ENCODE measurements at places on chromosomes 2 and 18. TPM values are rescaled to one million over a fixed set of nuclear protein-coding genes. Genes with fewer than 3 reads are reported as not detected.
A peak's percentile ranks its signal among the peaks of the same experiment; 100 is the strongest.

PAX8 gene
- 0.30 TPM for total RNA-seq

SYT4 gene
- total RNA-seq = 1.9 TPM

CNGA3 gene
- total RNA-seq = not detected

EPHA4 gene
- total RNA-seq = 16.3 TPM

SMAD4 gene
- total RNA-seq = 94.0 TPM

CRYBA2 gene
- not detected for total RNA-seq

DNA sequence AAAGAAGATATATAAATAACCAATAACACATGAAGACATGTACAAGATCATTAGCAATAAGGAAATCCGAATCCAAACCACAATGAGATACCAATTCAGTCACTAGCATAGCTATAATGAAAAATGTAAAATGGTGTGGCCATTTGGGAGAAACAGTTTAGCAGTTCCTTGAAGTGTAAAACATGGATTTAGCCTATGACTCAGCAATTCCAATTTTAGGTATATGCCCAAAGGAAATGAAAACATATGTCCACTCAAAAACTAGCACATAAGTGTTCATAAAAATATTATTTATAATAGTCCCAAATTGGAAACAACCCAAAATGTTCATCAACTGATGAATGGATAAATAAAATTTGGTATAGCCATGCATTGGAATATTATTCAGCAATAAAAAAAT is 165.5 kb upstream of the CRIM1 start:
- DNase-seq = no peak

- peak; percentile 52 for DNase-seq
Observed at GRCh38 chr2:98505311-98505808, 60.7 kb downstream of the INPP4A start.

GRCh38 chr2:174031226-174031625 is 66.1 kb upstream of the SP3 start:
- DNase-seq = no peak

GRCh38 chr18:5914016-5914415 is 18.7 kb upstream of the TMEM200C start:
- no peak for DNase-seq

- DNase-seq = no peak
Observed at GRCh38 chr2:142602418-142602989, 275.0 kb upstream of the KYNU start.

DNA sequence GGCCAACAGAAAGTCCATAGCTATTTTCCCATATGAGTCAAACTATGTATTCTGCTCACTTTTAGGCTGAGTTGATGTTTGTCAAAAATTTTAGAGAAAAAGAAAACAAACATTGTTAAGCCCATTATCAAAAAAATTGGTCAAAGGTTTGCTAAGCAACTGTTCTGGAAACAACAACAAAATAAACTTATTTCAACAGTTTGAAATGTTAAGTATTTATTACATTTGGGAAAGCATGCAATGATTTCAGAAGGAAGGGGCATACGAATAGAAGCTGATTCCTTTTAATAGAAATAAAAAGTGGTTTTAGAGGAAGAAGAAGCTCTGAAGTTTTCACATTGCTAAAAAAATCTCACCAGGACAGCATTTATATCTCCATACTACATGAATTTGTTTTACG is 1837.5 kb upstream of the CELF4 start:
- DNase-seq = no peak

DNA sequence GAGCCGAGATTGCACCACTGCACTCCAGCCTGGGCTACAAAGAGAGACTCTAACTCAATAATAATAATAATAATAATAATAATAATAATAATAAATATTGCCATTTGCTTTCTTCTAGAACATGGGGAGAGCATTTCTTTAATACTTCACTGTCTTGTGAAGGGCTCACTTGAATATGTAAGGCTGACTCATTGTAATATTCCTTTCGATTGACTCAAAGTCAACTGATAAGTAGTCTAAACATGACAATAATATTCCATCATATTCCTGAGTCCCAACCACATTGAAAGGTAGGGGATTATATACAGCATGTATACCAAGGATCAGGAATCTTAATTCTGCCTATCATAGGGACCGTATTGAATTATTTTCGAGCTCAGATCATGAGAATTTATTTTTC is 949.2 kb downstream of the DSC3 start:
- no peak for DNase-seq

GRCh38 chr18:25345081-25345866 is 6.7 kb downstream of the ZNF521 start:
- no peak for DNase-seq

GRCh38 chr2:112162956-112163355 is 24.8 kb downstream of the FBLN7 start:
- DNase-seq = no peak

- no peak for DNase-seq
Observed at GRCh38 chr2:8448824-8449556, 232.9 kb upstream of the ID2 start.

DNA sequence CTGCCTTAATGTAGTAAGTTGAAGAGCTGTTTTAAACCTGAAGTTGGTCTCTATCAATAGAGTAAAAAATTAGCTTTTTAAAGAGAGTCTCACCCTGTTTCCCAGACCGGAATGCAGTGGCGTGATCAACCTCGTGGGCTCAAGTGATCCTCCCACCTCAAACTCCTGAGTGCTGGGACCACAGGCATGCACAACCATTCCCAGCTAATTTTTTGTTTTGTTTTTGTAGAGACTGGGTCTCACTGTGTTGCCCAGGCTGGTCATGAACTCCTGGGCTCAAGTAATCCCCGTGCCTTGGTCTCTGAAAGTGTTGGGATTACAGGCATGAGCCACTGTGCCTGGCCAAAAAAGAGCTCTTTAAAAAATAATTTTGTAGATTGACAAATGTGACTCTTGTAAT is 40.3 kb downstream of the CRIM1 start:
- DNase-seq = no peak

DNA sequence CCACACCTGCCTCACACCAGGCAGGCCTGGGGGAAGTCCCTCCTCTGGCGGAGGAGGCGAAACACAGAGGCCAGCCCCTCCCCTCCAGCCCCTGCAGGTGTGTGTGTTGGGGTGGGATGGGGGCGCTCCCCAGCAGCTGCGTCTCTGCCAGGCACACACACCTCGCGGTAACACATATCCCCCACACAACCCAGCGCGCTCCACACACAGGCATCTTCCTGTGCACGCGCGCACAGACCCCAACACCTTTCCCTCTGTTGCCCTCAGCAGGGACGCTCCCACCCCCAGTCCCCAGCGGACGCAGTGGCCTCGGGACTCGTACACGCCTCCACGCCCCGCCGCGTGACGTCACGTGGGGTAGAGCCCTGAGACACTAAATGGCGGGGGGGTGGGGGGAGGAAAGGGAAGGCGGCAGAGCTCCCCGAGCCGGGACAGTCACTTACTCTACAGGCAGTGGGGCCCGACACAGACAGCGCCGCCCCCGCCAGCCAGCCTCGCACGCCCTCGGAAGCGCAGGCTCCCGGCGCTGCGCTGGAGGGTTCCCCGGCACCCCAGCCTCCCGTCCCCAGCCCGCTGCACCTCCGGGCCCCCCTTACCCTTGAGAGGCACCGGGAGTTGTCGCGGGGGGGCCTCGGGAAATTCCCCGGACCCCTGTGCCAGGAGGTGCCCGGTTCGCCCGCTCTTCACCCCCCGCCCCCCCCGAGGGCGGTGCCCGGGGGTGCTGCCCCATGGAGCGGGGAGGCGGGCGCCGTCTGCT is at the start of gene WNT10A:
Gene WNT10A, plus strand, starts transcription at position 751 of the 757 bp plus-strand sequence. CDS start 144 bp downstream, outside the sequence.
- DNase-seq = peak; percentile 59

Measured in left ventricle myocardium superior (tissue), 1 donor.